ENCODE measurements at places on chromosomes 3 and 15.
A peak's percentile ranks its signal among the peaks of the same experiment; 100 is the strongest.

GRCh38 chr15:25862071-25862471, 1.1 kb downstream of the ATP10A start:
- peak; percentile 17 for DNase-seq

DNA sequence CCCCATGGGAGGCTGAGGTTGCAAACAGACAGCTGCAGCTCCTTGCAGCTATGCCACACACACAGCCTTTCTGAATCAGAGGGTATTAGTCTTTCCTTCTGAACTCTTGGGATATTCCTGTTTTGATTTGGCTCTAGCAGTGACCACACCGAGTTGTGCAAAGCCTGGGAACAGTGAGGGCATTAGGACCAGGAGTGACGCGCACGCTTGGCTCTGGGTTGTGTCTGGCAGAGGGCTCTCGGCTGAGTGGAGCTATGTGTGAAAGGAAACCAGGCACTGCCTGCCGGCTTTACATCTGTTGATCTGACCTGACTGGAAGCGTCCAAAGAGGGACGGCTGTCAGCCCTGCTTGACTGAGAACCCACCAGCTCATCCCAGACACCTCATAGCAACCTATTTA, at the start of gene GALNT15:
GALNT15 (plus strand) TSS at position 292 of the 400 bp plus-strand sequence. CDS start 472 bp downstream, outside the sequence.
- DNase-seq, result no peak

GRCh38 chr3:79047581-79047980, 720.2 kb downstream of the ROBO1 start:
- no peak for DNase-seq

- DNase-seq, result no peak
Measured at GRCh38 chr3:23760325-23760724, 45.4 kb upstream of the UBE2E1 start.

- DNase-seq, result no peak
Measured at GRCh38 chr3:36937492-36937891, 7.4 kb downstream of the TRANK1 start.

DNA sequence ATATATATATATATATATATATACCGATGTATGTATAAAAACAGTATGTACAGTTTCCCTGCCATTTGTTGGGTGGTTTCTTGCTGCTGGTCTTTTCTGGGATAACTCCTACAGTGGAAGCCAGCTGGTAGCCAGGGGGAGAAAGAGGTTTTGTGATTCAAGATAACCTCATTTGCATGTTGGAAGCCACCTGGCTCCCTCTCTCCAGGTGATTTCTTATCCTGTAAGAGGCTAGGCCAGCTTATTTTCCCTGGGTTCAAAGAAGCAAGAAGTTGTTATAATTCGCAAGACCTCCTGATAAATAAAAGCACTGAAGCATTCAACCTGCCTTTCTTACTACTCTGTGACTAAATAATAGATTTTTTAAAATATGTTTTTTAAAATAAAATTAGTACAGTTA, 443.3 kb downstream of the VGLL3 start:
- no peak for DNase-seq

DNA sequence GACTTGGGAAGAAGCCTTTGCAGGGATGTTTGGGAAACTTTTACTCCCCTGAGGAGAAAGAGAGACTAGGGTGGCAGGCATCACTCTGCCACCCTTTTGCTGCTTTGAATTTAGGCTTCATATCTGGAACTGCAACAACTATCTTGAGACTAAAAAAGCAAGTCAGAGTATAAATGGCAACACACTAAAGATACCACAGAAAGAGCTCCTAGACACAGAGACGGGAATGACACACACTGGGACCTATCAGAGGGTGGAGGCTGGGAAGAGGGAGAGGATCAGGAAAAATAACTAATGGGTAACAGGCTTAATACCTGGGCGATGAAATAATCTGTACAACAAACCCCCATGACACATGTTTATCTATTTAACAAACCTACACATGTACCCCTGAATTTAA, 237.8 kb downstream of the FGF12 start:
- DNase-seq, result no peak

DNA sequence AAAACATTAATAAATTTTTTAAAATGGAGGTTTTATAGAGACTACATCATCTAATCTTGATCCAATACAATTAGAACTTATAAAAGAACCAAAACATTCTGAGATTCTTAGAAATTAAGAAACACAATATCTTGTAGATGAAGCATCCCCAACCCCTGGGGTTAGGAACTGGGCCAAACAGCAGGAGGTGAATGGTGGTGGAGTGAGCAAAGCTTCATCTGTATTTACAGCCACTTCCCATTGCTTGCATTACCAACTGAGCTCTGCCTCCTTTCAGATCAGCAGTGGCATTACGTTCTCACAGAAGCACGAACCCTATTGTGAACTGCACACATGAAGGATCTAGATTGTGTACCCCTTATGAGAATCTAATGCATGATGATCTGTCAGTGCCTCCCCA, 36.3 kb downstream of the KNL1 start:
- no peak for DNase-seq

DNA sequence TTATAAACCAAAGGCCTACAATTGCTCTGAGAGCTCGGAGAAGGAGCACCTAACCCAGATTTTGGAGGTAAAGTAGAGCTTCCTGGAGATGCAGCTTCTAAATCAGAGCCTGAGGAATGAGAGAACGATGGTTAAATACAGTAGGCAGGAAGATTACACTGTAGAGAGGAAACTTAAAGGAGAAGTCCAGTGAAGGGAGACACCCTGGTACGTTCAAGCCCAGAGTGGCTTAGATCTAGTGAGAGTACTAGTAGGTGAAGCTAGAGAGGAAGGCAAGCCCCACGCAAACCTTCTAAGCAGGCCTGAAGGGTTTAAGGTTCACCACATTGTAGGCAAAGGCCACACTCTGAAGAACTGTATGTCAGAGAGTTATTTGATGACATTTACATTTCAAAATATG, 33.4 kb downstream of the SLC49A4 start:
- DNase-seq, result no peak

DNA sequence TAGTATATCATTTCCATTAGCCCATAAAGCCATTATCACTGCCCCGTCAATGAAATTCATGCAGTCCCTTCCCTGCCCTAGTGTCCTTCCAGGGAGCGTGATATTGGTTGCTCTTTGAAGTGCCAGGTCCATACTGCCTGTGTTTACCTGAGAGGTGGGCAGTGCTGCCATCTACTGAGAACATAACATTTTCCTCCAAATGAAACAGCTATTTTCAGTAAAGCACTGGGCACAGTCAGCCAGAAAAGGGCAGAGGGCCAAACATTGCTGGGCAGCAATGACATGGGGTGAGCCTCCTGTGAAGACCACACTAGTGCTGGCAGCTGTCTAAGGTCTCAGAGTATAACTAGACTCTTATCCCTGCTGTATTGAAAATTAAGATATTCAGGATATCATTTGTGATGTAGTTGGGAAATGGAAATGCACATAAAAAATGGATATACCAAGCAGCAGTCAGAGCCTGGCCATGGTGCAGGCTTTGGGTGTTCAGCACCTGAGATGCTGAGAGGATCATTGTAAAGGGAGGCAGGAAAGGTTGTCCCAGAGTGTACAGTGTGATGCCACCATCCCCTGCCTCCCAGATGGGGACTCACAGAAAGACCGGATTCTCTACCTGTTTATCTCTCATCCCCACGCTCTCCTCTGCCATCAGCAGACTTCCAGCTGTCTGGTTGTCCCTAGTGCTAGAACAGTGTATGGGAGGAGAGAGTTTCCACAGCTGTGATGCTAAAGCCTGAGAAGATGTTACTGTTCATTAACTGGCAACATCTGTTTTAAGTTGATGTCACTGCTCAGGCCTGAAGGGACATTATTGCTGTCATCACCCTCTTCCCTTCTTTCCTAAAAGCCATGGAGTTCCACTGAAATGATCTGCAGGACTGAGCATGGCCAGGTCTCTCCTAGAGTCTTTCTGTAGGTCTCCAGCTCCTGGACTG, 108.8 kb downstream of the ARNT2 start:
- DNase-seq, result no peak

- peak; percentile 24 for DNase-seq
Measured at GRCh38 chr3:132417695-132418411, 551 bp downstream of the DNAJC13 start.

GRCh38 chr3:106589311-106589942, 720.6 kb upstream of the CBLB start:
- no peak for DNase-seq

DNA sequence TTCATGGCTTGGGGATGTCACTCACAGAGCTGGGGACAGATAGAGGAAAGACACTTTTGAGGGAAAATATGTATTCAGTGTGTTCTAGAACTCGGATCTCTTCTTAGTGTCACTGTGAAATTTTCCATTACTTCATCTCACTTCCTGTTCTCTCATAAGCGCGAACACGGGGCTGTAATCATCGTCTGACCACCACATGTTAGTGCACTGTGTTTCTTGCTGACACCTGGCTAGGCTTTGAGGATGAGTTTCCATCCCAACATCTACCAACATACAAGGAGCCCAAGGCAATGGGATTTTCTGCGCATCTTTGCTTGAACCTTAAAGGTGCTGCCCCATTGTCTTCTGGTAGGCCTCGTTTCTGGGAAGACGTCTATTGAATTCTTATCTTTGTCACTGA, 84.0 kb downstream of the LIPC start:
- DNase-seq, result no peak

GRCh38 chr3:88005066-88005465, 53.7 kb downstream of the CGGBP1 start:
- no peak for DNase-seq

DNA sequence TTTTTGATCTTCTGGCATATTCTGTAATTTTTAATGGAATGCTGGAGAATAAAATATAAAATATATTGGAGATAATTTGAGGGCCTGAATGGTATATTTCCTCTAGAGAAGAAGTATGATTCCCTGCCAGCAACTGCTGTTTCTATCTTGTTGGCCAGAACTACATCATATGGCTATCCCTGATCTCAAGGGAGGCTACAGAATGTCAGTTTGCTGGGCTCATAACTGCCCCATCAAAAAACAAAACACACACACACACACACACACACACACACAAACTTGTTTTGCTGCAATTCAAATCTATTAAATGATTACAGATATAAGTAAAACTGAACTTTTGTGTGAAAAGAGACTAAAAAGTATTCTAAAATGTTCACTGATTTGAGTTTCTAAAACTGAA, 51.0 kb downstream of the RASA2 start:
- no peak for DNase-seq

- no peak for DNase-seq
Measured at GRCh38 chr3:149713730-149714654, 38.3 kb downstream of the COMMD2 start.

- no peak for DNase-seq
Measured at GRCh38 chr15:73607843-73608242, 25.3 kb downstream of the NPTN start.

DNA sequence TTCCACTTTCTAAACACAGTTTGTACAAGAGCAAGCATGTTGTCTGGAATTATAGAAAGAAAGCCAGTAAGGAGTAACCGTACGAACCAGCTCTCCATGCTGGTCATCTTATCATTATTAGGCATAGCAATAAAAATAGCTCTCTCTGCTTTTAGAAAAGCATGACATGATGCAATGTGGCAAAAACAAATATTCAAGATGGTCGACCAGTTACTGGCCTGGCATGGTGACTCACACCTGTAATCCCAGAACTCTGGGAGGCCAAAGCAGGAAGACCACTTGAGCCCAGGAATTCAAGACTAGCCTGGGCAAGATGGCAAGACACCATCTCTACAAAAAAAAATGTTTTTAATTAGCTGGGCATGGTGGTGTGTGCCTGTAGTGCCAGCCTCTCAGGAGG, 2.6 kb upstream of the MAP4 start:
- no peak for DNase-seq

- DNase-seq, result no peak
Measured at GRCh38 chr3:191356631-191357439, 26.5 kb upstream of the UTS2B start.

DNA sequence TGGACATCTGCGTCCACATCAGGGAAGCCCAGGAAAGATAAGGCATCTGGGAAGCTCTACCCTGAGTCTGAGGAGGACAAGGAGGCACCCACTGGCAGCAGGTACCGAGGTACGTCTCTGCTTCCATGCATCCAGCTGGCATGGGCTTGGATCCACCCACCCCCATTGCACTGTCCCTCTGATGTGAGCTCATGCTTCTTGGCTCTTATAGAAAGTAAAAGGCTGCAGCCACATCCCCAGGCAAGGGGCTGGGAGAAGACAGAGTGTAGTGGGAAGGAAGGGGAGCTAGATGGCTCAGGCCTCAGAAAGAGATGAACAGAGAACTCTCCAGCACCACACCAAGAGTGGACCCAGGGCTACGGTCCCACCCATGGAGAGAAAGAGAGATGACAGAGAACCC, 18.2 kb downstream of the PTH1R start:
- no peak for DNase-seq

DNA sequence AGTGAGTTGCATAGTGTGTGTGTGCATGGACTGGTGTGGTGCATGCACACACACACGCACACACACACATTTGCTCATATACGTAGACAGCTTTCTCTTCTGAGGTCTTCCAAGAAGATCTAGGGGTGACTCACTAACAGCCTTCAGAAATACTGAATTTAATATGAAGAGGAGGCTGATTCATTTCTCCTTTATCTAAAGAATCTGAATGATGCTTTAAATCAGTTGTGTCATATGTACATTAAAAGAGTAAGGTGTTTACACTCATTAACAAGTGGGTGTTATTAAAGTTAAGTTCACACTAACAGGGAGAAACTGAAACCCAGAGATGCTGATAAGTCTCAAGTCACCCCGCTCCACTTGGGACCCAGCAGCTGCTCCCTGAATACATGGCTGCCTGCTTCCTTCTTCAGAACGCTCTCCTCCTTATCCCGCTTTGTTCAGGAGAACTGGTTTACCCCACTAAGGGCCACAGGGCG, 22.0 kb downstream of the TMPRSS7 start:
- no peak for DNase-seq

GRCh38 chr3:107370907-107371306, 6.3 kb upstream of the CCDC54 start:
- DNase-seq, result no peak

- no peak for DNase-seq
Measured at GRCh38 chr3:62923066-62923465, 47.9 kb upstream of the CADPS start.

DNA sequence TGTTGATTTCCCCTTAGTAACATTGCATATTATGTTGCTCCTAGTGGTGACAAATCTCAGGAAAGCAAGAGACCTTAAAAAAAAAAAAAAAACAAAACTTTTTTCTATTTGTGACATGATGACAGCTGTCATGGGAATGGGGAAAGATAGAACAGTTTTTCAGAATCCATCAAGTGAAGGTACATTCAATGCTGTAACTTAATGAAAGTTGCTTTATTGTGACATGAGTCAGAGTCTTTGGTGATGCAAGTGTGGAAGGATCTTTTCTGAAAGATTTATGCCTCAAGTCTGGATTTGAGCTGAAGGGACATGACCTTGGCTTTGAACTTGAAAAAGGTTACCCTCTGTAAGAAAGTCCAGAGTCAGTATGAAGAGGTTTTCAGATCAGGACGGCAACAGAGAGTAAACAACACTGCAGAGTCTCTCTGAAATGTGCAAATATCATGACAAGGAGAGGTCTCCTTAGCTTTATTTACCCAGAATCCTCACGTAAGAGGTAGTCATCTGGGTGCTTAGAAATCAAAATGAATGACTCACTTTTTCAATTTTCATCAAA, 424.7 kb downstream of the CNTN4 start:
- DNase-seq, result no peak

Data from activated gamma-delta T cell treated with Interleukin-2 at 50 U/mL for 16 hours (primary cell).